NCI-H1105 treated with DMSO at 0.1 percent for 48 hours (cell line): ENCODE measurements at places on chromosomes 7 and 10.

- no peak for DNase-seq
Measured at GRCh38 chr10:79627075-79627474, 16.3 kb downstream of the SFTPA1 start.

DNA sequence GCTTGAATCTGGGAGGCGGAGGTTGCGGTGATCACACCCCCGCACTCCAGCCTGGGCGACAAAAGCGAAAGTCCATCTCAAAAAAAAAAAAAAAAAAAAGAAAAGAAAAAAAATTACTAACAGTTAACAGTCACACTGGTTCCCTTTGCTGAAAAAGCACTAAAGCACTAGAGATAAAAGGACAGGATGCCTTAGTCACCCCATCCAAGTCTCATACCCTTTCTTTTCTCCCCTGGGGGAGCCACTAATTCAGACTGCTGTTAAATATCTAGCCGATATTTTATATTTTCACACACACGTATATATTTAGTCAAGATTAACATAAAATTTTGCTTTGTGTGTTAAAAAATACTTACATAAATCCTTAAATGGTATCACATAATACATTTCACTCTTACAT lies 25.2 kb downstream of the BAIAP2L1 start:
- DNase-seq: no peak

DNA sequence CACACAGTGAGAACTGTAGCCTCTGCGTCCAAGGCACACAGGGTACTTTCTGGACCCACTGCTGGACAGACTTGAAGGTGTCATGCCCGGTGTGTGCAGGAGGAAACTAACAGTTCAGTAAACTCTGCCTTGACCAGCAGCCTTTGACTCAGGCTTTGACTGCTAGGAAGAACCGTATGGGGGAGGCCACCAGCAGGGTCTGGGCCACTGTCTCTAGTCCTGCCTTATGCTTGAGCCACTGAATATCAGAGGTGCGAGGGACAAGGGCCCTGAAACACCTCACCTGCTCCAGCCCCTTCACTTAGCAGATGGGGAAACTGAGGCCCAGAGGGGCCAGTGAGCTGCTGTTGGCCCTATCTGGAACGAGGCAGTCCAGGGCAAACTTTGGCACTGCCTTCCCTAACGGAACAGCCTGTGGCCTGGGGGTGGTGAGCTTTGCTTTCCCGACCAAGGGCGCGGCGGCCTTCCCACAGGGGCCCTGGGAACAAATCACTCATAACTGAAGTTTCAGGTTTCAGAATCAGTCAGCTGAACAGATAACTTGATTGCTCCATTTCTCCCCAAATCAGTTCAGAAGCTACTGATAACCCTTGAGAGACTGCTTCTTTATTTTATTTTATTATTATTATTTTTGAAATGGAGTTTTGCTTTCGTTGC lies 130.0 kb downstream of the FAM53B start:
- no peak for DNase-seq

GRCh38 chr10:29804025-29804852 lies 169.5 kb upstream of the SVIL start:
- DNase-seq: no peak

DNA sequence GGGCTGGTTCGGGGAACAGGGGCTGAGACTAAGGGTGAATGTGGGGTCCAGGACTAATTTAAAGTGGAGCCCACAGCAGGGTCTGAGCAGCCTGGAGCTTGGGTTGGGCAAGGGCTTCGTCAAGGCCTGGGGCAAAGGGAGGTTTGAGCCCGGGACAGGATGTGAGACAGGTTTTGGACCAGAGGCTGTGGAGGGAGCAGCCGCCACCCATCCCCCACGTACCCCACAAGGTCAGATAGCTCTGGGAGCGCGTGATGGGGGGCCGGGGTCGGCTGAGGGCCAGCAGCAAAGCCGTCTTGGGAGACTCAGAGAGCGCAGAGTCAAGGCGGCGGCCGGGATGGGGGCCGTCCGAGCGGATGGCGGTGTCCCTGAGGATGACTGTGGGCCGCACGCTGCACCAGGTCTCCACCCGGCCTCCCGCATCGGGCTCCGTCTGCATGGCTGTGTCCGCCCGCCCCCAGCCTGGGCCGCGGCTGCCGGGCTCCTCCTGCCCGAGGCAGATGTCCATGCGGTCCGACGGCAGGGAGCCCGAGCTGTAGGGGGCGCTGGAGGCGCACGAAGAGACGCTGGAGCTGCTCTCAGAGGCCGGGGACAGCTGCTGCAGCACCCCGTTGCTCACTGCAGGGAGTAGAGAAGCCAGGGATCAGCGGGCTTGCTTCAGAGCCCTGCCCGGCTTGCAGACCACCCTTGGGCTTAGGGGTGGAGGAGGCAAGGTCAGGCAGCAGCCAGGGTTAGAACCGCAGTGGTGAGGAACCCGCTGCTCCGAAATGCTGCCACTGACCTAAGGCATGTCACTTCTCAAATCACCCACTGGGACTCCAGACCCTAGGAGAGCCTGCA lies 12.1 kb downstream of the PDZD7 start:
- peak; percentile 41 for DNase-seq

DNA sequence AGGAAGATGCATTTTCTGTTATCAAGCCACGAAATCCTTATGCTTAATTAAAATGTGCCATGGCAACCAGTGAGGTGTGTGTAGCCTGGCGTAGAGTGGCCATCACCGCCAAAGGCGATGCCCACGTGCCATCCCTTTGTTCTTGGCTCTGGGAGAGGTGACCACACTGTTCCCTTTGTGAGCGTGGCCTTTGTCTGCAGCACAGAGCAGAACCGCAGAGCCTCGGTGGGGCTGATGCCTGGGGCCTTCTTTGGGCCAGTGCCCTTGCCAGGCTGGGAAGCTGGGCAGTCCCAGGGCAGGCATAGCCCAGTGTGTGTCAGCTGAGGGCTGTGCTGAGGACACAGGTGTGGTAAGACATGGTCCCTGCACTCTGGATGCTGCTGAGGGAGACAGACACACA lies 48.3 kb downstream of the BUB3 start:
- DNase-seq: no peak

DNA sequence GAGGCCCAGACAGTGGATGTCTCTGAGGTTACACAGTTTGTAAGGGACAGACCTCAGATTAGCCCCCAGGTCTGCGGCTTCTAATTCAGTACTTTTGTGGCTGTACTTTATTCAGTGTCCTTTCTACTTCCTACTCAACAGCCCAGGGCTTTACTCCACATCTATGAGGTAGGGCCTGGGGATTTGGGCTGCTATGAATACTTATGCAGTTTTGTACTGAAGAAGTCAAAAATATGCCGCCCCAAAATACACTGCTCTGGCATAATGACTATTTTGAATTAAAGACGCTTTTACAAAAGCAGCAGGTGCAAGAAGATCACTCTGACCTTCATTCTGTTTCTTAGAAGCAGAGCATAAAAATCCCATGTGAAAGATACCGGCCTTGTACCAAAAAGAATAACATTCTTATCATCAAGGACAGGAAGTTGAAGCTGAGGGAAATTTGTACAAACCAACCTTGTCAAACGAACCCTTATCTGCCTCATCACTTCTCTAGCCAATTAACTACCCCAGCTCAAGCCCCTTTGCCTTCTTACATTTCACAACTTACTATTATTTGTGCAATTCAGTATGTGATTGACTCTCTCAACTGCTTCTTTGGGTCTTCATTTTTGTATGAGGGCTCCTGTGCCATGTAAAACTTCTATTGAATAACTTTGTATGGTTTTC lies 26.1 kb upstream of the TRUB1 start:
- DNase-seq: no peak

GRCh38 chr10:12073526-12073925 lies 4.8 kb downstream of the DHTKD1 start:
- no peak for DNase-seq

- no peak for DNase-seq
Measured at GRCh38 chr10:123995461-123996131, 97.8 kb downstream of the CHST15 start.

GRCh38 chr10:70958396-70958795 lies 70.0 kb upstream of the PCBD1 start:
- no peak for DNase-seq

DNA sequence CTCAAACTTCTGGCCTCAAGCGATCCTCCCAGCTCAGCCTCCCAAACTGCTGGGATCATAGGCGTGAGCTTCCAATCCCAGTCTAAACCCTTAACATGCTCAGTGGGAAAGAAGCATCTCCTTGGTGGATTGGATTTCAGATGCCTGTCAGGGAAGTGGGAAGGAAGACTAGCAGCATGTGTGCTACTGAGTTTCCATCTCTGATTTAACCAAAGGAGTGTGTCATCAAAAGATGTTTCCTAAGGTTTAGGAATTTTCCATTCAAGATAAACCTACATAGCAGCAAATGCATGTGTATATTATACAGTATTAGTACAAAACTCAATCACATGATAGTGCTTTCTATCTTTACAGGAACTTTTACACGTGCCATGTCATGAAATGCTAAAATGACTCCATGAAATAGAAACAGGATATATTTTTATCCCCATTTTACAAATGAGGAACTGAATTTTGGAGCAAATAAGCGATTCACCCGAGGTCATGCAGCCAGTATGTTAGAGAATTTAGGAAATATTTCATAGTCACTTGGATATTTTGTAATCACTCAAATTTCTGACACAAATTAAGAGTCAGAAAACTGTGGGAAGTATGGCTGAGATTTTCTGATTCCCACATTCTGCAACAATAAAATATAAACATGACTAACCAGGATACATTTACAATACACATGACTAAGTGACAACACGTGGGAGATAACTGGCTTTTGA lies 11.4 kb upstream of the TMEM26 start:
- no peak for DNase-seq

- DNase-seq: no peak
Measured at GRCh38 chr10:93028883-93029282, 31.7 kb upstream of the CYP26C1 start.

- DNase-seq: no peak
Measured at GRCh38 chr7:120898715-120899499, 41.0 kb upstream of the TSPAN12 start.

DNA sequence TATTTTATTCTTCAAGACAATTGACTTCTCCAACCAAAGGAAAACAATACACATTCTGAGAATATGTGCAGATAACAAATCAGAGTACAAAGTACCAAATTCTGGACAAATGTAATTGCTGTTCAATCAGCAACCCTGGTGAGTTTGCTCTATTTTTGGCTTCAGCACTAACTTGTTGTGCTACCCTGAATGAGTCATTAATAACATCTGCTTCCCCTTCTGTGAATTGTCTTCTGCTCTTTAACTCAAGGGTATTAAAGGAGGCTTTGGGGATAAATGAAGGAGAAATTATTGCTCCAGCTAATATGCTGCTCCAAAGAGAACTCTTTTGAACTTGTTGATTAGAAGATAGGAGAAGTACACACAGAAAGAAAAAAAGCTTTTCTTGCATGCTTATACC lies 459.3 kb downstream of the HTR7 start:
- peak; percentile 32 for DNase-seq

- DNase-seq: no peak
Measured at GRCh38 chr7:88310956-88311674, 4.4 kb upstream of the STEAP4 start.

GRCh38 chr10:14556285-14556956 lies 218.3 kb downstream of the FAM107B start:
- no peak for DNase-seq

GRCh38 chr7:51265066-51265907 lies 51.3 kb downstream of the COBL start:
- DNase-seq: no peak

GRCh38 chr10:31352436-31353226 lies 33.6 kb downstream of the ZEB1 start:
- DNase-seq: no peak

- no peak for DNase-seq
Measured at GRCh38 chr7:6163402-6163801, 109.0 kb downstream of the CYTH3 start.

- DNase-seq: no peak
Measured at GRCh38 chr7:21476429-21476828, 48.5 kb downstream of the SP4 start.

GRCh38 chr10:12353399-12354242 lies 4.3 kb downstream of the CAMK1D start:
- DNase-seq: no peak

DNA sequence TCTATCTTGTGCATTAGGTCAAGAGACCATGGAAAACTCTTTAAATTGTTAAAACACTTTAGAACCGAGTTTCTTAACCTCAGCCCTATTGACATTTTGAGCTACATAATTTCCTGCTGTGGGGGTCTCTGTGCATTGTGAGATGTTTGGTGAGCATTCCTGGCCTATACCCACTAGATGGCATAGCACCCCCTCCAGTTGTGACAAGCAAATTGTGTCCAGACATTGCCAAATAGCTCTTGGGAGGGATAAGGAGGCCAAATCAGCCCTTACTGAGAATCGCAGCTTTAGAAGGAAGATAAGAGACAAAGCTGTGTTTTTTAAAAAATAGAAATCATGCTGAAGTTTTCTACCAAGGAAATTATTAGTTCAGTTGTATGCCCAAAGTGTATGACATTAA lies 1158.5 kb upstream of the C7orf33 start:
- DNase-seq: peak; percentile 10

DNA sequence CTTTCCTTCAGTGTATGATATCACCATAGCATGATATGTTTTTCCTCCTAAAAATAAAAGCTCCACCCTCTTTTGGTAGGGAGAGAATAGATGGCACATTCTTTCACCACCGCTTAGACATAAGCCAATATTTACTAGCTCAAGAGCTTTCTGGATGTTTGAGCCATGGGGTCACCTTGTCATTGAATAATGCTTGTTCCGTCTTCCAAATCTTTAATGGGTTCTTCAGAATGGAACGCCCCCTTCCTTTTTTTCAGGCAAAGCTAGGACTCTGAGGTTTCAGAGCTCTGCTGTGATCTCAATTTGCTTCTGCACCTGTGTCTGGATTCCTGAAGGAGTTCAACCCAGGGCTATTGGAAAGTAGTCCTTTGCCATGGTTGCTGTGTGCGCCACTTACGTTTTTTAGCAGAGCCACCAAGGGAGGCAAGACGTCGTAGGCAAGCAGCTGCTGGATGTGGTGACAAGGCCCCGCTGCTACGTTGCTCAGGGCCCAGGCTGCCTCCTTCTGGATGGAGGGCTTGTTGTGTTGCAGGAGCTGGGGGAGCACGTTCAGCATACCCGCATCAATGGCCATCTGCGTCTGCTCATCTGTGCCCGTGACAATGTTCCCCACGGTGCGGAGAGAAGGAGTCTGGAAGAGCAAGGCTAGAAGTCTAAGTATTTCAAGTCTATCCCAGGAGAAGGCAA lies 23.2 kb downstream of the KPNA7 start:
- DNase-seq: no peak

DNA sequence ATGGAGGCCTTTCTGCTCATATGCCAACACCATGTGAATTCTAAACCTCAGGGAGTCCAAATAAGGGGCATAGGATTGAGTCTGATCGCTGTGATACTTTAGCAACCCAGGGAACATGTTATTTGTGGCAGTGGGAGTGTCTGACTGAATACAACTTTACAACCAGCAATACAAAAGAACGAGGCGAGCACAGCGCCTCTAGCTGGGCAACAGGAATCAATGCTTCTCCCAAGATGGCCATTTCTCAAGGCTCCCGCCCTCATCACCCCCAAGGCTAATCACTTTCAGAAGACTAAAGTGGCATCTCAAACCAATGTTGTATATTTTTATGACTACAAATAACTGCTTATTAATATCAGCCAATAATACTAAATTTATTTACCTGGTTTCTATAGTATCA lies 28.1 kb downstream of the YWHAG start:
- DNase-seq: no peak
